H54 (cell line): ENCODE measurements at places on chromosomes 5 and 9.

- DNase-seq = no peak
Observed at GRCh38 chr9:131627648-131628458, 82.5 kb downstream of the PRRT1B start.

GRCh38 chr9:33690143-33690933 lies 105.0 kb upstream of the PRSS3 start:
- no peak for DNase-seq

GRCh38 chr9:134443174-134444037 lies 117.2 kb downstream of the RXRA start:
- DNase-seq = peak; percentile 100

DNA sequence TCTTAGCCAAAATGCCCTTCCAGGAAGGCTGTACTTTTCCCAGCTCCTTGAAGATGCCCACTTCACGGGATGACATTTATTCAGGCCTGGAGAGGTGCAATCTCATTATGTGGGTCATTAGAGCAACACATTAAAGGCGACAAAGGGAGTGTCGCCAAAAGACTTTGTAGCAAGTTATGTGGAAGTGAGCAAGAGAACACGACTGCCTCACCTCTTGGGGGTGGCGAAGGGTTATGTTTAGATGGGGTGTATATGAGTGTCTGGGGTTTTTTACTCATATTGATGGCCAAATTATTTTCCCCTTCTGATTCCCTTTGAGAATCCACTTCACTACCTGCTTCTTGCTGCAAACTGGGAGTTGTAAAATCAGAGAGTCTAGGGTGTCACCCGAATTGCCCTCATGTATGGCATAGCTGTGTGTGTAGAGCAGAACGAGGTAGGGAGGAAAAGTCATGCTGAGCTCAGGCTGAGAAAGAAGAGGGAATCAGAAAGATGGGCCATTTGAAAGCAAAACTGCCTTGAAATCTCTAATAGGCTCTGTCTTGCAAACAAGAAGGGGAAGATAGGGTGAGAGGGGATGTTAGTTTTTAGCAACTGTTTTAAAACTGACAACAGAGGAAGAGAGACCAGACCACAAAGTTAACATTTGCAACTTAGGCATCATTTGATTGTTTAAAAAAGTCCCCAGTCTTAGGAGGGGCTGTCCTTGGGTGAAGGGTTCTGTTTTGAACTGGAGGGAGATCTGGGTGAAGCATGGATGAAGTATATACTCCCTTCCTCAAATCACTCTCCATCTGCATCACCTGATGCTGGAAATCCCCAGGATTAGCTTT lies 97.1 kb upstream of the IL12B start:
- no peak for DNase-seq

- DNase-seq = no peak
Observed at GRCh38 chr9:69931340-69931739, 110.7 kb downstream of the CFAP95 start.

DNA sequence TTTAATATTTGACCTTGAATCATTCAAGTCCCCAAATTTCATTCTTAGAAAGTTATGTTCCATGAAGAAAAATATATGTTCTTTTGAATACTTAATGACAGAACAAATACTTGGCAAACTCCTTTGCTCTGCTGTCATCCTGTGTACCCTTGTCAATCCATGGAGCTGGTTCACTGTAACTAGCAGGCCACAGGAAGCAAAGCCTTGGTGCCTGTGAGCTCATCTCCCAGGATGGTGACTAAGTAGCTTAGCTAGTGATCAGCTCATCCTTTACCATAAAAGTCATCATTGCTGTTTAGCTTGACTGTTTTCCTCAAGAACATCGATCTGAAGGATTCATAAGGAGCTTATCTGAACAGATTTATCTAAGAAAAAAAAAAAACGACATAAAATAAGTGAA lies 65.4 kb downstream of the WDR41 start:
- no peak for DNase-seq

GRCh38 chr9:124769549-124770358 lies 1.4 kb downstream of the NR6A1 start:
- DNase-seq = peak; percentile 47

DNA sequence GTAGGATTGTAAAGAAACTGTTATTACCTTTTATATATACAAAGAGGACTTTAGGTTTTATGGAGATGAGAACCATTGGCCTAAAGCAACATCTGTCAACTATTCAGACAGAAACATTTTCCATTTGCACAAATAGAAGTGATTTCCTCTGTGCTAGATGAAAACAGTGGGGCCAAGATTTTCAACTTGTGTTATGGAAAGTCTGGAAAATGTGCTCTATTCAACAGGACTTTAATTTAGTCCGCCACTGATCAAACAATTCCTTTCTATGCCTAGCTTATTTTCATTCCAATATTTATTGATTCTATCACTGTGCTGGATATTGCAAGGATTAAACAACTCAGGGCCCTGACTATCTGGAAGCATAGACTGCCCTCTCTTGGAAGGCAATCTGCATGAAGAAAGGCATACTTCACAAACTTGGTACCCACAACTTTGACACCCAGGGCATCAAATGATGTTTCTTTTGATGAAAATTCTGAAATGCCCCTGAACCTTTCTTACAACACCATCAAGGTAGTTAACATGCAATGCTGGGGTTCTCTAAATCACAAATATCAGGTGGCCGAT lies 126.6 kb upstream of the HMHB1 start:
- DNase-seq = no peak

DNA sequence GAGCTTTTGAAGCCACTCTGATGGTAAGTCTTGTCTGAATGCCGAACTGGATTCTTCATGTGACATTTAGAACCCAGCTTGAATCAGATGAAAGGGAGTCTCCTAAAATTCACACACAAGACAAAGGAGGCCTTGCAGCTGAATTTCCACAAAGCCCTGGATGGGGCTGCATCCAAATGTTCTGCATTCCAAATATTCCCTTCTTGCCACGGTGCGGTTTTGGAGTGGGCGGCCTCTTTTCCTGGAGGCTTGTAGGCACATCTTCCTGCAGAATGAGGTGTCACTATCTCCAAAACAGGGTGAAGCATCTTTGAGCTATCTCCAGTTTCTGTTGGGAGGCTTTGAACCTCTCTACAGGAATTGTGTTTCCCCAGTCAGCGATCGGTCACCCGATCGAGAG lies 342.7 kb downstream of the ARHGEF28 start:
- DNase-seq = no peak

GRCh38 chr9:124849801-124850200 lies 3.5 kb upstream of the WDR38 start:
- no peak for DNase-seq

GRCh38 chr5:100448111-100448528 lies 87.1 kb upstream of the FAM174A start:
- no peak for DNase-seq
